GM03348 (cell line): ENCODE measurements at places on chromosomes 6 and 20.

DNA sequence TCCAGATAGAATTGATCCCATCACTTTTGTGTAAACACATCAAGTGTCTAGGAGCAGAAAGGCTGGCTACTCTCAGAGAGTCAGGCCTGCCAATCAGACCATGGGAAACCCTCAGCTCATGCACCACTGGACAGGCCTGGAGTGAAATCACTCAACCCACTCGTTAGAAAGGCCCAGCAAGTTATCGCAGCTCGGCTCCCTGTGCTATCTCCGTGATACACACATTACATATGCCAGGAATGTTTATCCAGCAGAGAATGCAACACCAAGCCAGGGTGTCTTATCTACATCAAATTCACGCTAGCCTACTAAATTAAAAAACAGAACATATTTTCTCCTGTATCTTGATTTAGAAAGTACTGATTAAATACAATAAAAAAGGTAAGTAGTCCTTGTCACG, 232.4 kb upstream of the FOXQ1 start:
- DNase-seq, result no peak

- no peak for DNase-seq
These were observed 73.7 kb downstream of the GMDS start for GRCh38 chr6:2171728-2172127.

- no peak for DNase-seq
These were observed 91.5 kb downstream of the EPHA7 start for GRCh38 chr6:93327857-93328256.

- no peak for DNase-seq
These were observed 40.6 kb downstream of the NOL7 start for GRCh38 chr6:13655700-13656099.

DNA sequence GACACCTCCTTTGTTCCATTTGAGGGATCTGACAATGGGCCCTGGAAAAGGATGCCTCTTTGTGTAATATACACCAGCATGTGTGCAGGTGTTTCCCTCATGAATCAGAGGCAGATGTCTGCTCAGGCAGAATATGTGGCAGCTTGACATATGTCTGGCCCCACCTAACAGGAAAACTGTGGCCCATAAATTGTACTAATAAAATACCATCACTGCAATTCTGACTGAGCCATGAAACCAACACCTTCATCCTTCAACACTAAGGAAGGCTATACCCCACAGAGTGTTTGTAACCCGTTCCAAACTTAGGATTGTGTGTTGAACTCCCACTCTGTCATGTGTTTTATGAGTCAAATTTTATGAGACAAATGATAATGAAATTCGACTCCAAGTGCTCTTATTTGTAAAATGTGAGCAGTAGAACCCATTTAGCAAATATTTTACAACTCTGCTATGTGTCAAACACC, 22.7 kb downstream of the LAMA4 start:
- no peak for DNase-seq

DNA sequence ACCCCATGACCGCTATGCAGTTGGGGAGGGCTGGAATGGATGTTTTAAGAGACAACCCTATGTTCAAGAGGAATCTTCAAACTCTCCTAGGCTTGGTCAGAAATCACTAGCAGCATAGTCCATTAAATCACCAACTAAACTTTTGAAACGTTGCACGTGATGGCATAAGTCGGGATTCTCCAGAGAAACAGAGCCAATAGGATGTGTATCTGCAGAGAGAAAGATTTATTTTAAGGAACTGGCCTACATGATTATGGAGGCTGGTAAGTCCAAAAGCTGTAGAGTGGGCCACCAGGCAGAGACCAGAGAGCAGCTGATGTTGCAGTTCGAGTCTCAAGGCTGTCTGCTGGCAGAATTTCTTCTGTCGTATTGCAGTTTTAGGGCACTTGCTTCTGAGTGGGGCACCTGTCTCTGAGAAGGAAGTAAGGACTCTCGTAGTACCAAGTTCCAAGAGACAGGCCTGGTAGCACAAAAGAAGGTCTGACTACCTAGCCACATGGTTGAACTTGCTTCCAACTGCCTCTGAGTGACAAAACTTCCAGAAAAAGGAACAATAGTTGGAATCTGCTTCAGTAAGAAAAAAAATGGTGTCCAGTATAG, 11.9 kb upstream of the IFNGR1 start:
- DNase-seq, result no peak

DNA sequence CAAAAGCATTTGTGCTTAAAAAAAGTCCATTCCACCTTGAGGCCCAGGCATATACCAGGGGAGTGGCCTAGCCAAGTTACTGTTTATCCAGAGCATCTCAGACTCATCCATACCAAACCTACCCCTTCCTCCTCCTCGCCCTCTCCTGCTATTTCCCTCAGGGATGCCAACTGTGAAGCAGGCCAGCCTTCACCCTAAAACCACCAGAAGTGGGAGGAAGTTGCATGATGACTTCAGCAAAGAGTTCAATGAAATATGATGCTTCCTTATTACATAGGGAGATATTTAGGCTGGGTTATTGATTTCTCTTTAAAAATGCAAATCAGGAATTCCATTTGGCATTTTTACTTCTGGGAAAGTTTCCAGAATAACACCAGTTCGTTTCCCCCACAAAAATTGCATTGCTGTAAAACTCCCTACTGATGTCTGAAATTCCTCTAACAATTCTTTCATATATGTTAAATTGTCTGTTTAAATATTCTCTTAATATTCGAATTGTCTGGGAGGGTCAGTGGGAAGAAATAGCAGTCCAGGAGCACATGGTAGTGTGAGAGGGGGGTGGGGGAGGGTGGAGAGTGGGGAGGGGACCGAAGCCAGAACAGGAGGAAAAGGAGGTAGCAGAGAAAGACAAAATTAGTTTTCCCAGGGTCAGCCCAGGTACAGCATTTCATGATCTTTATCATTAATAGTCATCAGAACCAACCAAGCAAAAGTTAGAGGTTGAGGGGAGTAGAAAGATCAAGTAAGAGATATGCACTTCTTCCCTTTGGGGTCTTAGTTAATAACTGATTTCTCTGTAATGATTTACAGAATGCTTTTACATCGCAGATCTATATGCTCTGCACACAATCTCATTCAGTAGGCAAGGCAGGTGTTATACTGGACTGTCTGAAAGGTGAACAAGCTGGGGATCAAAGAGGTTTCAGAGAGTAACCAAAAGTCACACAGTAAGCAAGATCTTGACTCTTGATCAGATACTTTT, 1.7 kb upstream of the TCP11 start:
- peak; percentile 48 for DNase-seq

GRCh38 chr6:41080621-41081020, 7.8 kb downstream of the NFYA start:
- no peak for DNase-seq

DNA sequence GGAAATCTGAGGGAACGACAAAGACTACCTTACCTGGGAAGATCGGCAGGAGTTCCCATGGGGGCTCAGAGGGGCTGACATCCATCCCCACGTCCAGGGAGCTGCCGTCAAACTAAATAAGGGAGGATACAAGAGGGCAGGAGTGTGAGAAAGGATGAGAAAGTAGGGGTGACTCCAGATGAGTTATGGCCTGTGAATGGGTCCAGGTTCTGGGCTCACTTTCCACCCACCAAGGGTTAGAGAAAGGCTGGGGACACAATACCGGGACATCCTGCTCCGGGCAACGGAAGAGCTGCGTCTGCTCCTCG, 683 bp downstream of the ATF6B start:
- no peak for DNase-seq

- DNase-seq, result no peak
These were observed 138.6 kb upstream of the MARCKS start for GRCh38 chr6:113718588-113718987.

- DNase-seq, result no peak
These were observed 454.6 kb upstream of the KHDRBS2 start for GRCh38 chr6:62740596-62740995.

DNA sequence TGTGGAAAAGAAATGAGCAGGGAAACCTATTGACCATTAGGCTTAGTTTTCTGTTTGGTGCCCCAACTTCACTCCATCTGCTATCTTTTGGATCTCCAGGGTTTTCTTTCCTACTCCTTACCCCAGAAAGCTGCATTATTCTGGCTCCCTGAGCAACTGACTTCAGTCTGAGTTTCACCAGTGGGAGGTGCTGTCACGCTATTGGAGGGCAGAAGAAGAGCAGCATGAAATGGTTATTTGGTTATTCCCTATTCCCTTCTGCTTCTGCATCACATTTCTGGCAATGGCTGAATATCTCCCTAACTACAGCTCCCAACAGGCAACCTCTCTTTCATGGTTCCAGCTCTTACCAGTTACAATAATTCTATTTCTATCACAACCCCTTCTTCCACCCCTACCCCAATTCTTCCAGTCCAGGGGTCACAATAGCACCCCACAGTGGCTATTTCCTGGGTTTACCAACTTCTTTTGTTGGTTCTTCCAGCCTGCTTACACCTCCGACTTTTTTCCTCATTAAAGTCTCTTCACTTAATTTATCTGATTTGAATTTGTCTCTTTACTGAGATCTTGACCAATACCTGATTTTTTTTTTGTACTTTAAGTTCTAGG, 311.5 kb downstream of the PLCB1 start:
- DNase-seq, result no peak

GRCh38 chr6:30902709-30903108, 5.3 kb upstream of the GTF2H4 start:
- DNase-seq, result no peak

- no peak for DNase-seq
These were observed 2.2 kb upstream of the ARHGAP40 start for GRCh38 chr20:38599410-38599882.

- no peak for DNase-seq
These were observed 631.1 kb upstream of the GJE1 start for GRCh38 chr6:141501616-141502015.

GRCh38 chr6:35413911-35414310, 38.2 kb upstream of the FANCE start:
- no peak for DNase-seq

DNA sequence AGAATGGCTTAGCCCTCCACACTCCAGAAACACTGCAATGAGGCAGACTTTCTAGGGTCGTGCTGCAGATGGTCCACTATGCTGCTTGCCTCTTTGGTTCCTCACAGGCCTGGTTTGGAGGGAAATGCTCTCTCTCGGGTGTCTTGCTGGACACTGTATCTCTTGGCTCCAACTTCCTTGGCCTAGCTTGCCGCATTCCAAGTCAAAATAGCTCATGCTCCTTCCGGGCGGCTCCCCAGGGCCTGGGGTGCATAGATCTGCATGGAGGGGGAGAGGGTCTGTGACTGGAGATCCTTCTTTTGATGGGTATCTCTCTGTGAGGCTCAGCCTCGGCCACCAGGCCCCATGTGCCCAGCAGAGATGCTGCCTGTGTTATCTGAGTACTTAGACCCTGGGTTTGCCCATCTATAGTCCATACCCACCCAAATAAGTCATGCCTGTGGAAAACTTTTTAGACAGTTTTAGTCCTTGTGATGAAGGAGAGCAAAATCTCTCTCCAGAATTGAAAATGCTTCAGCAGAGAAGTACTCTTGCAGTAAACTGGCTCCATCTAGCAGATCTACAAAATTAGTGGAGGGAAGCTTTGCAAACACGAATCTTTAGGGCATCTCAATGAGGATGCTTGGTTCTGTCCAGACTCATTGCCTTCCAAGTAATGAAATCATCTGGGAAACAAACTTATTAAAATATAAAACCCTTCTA, 264.1 kb upstream of the RIN2 start:
- DNase-seq, result no peak

DNA sequence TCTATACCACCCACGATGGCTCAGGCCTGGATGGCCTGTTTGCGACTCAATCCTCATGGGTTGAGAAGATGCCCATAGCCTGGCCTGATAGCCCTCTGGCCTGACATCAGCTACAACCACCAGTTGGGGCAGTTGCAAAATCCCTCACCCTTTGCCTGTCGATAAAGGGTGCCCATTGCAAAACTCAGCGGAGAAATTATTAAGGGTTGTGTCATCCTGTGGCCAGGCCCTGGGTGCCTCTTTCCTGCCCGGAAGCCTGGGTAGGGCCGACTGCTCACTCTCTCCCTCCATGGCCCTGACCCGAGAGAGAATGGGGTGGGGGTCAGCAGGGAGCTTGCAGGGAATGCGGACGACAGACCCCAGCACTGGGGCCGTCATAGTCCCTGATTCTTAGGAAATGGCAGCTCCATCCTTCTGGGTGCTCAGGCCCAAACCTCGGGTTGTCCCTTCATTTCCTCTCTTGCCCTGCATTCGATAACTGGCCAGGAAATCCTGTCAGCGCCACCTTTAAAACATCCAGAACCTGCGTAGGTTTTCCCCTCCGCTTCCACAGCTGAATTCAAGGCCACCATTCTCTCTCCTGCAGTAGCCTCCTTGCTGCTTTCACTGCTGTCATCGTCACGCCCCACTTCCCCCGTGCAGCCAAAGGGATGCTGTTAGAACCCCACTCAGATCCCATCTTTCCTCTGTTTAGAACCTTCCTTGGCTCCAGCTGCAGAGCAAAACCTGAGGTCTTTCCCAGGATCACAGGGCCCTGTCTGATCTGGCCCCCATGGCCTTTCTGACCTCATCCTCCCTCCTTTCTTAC, 31.1 kb downstream of the CEBPB start:
- peak; percentile 62 for DNase-seq

DNA sequence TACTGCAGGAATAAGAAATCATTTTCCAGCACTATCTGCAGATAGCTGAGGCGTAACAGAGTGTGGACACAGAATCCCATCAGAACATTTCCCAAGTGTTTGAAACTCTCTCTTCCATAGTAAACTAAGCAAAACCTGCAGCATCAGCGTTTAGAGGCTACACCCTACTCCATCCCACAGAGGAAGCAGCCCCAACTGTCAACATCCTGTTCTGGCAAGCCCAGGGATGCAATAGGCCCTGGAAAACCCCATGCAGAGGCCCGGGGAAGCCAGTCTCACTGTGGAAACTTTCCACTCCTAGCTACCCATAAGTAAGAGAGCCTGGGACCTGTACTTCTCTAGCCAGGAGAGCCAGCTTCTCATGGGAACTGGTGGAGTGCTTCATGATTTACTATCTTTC, 129.4 kb downstream of the LY86 start:
- no peak for DNase-seq

GRCh38 chr20:53929399-53929798, 141.0 kb downstream of the BCAS1 start:
- DNase-seq, result no peak

GRCh38 chr6:132643547-132643946, 15.4 kb downstream of the TAAR1 start:
- no peak for DNase-seq

- DNase-seq, result no peak
These were observed 129.4 kb downstream of the NCOA3 start for GRCh38 chr20:47631078-47631477.

- no peak for DNase-seq
These were observed 17.4 kb downstream of the CNBD2 start for GRCh38 chr20:35985806-35986205.

GRCh38 chr20:4045741-4046140, 30.4 kb upstream of the RNF24 start:
- peak; percentile 62 for DNase-seq
